Nephron progenitor cell (in vitro differentiated cells): ENCODE measurements at places on chromosomes 5 and 9.

GRCh38 chr9:136791516-136792276 is 552 bp downstream of the TMEM141 start:
- no peaks in the 10 kb centered on the region for H3K36me3 ChIP-seq
- H3K4me1 ChIP-seq = peaks cover 64% of the 10 kb centered on the region
- DNase-seq = peak; percentile 67

DNA sequence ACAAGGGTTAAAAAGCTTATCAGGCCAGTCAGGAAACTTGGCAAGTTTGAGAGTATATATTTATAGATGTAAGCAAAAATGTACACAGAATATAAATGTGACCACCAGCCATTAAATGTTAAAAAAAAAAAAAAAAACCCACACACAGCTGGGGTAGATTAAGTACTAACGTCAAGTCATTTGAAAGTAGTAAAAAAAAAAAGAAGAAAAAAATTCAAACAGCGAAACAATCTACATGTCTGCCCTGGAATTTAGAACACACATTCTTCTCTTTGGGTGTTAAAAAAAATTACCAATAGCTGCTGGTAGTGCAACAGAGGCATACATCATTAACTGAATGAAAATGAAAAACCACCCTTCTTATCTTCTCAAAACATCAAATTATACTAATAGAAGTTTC is 269.7 kb downstream of the MLLT3 start:
- H3K4me3 ChIP-seq = no peak overlapping the region
- DNase-seq = no peak
- H3K36me3 ChIP-seq = peaks cover 70% of the 10 kb centered on the region
- H3K27me3 ChIP-seq = no peaks in the 10 kb centered on the region
- peaks cover 61% of the 10 kb centered on the region for H3K4me1 ChIP-seq

- H3K4me3 ChIP-seq = no peak overlapping the region
These were observed 46.5 kb downstream of the POLK start for GRCh38 chr5:75558221-75558620.

- no peak overlapping the region for H3K27ac ChIP-seq
- H3K36me3 ChIP-seq = peaks cover 68% of the 10 kb centered on the region
- no peak for DNase-seq
- H3K27me3 ChIP-seq = peaks cover 5% of the 10 kb centered on the region
- peaks cover 7% of the 10 kb centered on the region for H3K4me1 ChIP-seq
These were observed 112.4 kb upstream of the CTSL start for GRCh38 chr9:87613265-87614111.

- peaks cover 4% of the 10 kb centered on the region for H3K27me3 ChIP-seq
- H3K4me3 ChIP-seq = no peak overlapping the region
- no peak for DNase-seq
- H3K36me3 ChIP-seq = peaks cover 38% of the 10 kb centered on the region
These were observed 19.9 kb upstream of the GLIPR2 start for GRCh38 chr9:36116593-36116992.

DNA sequence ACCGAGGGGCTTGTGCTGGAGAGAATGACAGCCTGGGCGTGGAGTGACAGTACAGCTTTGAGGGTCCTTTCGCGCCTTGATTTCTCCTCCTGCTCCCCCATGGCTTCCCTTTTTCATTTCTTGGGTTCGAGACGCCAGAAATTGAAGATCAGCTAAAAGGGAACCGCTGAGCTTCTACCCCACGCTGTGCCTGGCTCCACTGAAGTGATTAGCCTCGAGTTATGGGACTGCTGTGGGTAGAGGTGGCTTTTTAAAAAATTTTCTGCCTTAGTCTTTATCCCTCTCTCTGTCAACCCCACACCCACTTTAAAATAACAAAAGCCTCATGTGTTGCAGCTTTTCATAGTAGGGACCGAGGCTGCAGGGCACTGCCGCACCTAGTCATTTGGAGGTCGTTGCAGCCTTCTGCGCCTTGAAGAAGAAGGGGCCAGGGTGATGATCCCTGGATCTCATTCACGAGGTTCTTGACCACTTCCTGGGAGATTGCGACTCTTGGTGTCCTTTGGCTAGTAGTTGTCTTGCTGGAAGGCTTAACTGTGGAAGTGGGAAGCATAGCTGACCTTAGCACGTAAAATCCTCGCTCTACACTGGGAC is 603 bp downstream of the PPIP5K2 start:
- H3K27me3 ChIP-seq = no peaks in the 10 kb centered on the region
- H3K27ac ChIP-seq = peak overlapping the region; percentile 100
- H3K4me3 ChIP-seq = peak overlapping the region; percentile 98

DNA sequence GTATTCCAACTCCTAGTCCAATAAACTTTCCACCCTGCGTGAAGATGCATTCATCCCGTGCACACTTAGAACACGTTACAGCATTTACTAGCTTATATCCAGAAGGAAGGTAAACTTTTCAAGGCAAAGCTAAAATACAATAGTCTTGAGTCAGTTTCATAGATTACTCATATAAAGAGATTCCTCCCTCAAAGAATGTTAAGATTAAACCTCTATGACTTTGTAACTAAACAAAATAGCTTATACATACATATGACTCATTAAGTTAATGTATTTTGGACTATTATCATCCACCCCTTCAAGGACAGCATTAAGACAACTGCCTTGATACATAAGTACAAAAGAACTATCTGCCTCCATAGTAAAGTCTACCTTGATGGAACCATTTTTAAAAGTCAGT is 36.1 kb downstream of the TLE1 start:
- no peak for DNase-seq
- no peak overlapping the region for H3K27ac ChIP-seq
- peaks cover 4% of the 10 kb centered on the region for H3K27me3 ChIP-seq

DNA sequence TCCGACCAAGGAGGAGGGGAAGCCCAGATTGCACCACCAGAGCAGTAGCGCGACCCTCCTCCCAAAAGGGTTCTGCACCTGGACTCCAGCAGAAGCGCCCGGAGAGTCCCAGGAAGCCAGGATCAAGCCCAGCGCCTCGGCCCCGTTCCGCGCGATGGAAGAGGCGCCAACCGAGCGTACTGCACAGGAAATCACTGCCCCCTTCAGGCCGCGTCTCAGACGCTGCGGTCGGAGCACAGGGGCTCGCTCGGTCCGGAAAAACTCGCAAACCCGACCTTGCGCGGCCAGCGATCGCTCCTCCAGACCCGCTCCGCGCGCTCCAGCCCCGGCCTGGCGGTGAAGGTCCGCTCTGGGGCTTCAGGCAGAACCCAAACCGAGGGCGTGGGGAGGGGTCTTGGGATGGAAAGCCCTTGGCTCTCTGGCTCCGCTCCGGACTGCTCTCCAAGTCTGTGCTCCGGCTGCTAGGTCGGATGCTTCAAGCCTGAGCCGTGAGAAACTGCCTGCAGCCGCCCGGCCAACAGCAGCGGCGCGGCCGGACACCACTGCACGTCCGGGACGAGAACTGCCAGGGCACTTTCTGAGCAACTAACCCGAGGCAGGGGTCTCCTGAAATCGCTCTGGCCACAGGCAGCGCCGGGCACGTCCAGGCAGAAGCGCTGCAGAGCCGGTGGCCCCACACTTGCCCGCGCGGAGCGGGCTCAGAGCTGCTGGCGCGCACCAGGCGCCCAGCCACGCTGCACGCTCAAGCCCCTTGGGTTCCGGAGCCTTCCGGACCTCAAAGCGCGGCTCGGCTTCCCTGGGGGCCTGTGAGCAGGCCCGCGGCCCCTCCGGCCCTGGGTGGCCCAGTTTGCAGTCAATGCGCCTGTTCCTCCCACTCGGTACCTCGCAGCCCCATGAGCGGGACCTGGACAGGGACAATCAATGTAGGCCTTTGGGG is 1.3 kb downstream of the GABBR2 start:
- H3K4me3 ChIP-seq = peak overlapping the region; percentile 67
- peaks cover 86% of the 10 kb centered on the region for H3K27me3 ChIP-seq
- H3K4me1 ChIP-seq = peaks cover 7% of the 10 kb centered on the region

GRCh38 chr9:68974431-68974830 is 39.5 kb downstream of the PRKACG start:
- H3K27me3 ChIP-seq = peaks cover 6% of the 10 kb centered on the region
- H3K4me1 ChIP-seq = peaks cover 14% of the 10 kb centered on the region
- peaks cover 28% of the 10 kb centered on the region for H3K36me3 ChIP-seq
- no peak overlapping the region for H3K4me3 ChIP-seq

DNA sequence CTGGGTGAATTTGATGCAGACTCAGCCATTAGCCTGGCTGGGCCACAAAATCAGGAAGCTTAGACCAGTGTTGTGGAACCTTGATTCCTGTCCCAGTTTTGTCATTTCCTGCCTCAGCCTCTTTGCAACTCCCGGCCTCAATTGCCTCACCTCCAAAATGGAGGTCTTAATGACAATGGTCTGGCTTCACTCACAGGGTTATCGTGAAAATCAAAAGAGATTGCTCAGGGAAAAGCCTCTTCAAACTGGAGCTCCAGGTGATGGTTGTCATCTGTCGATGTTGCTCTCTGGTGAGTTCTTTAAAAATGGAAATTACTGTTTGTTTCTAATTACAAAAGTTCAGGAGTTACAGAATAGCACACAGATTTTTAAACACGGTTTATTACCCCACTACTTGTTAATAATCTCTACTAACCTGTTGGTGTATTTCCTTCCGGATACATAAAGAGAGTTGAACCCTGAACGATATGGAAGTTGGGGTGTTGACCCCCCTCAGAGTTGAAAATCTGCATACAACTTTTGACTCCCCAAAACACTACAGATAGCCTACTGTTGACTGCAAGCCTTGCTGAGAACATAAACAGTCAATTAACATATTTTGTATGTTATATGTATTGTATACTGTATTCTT is 109.9 kb upstream of the CPEB4 start:
- H3K27ac ChIP-seq = no peak overlapping the region
- peaks cover 28% of the 10 kb centered on the region for H3K27me3 ChIP-seq
- DNase-seq = no peak
- H3K4me3 ChIP-seq = no peak overlapping the region
- H3K36me3 ChIP-seq = no peaks in the 10 kb centered on the region

DNA sequence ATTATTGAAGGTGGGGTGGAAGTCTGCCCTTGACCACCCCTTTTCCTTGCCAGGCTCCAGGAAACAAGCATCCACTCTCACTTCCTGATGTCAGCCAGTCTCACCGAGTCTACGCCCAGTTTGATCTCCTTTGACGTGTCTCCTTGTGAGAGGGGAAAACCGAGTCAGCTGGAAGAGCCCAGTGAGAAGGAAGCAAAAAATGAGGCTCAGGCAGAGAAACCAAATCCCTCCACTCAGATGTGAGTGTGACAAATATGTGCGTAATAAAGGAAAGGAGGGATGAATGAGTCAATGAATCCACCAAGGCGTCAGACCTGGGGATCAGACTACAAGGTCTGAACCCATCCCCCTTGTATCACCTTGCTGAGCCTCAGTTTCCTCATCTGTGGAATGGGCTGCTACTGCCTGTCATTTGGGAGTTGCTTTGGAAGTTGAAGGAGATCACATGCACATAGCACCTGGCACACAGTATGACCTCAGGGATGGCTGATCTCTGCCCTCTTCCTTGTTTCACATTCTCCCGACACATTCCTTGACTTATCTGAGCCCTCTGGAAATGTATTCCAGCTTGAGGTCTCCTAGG is 61.3 kb upstream of the XPA start:
- no peaks in the 10 kb centered on the region for H3K36me3 ChIP-seq
- H3K27ac ChIP-seq = no peak overlapping the region
- H3K27me3 ChIP-seq = peaks cover 64% of the 10 kb centered on the region

GRCh38 chr9:84731696-84732095 is 62.2 kb downstream of the NTRK2 start:
- no peak overlapping the region for H3K27ac ChIP-seq
- peaks cover 39% of the 10 kb centered on the region for H3K36me3 ChIP-seq
- H3K4me3 ChIP-seq = no peak overlapping the region

GRCh38 chr5:178074266-178074952 is 38.9 kb upstream of the N4BP3 start:
- H3K4me3 ChIP-seq = no peak overlapping the region
- H3K27me3 ChIP-seq = peaks cover 7% of the 10 kb centered on the region
- no peaks in the 10 kb centered on the region for H3K36me3 ChIP-seq
- no peak overlapping the region for H3K27ac ChIP-seq
- H3K4me1 ChIP-seq = peaks cover 5% of the 10 kb centered on the region
- no peak for DNase-seq

- H3K27me3 ChIP-seq = peaks cover 97% of the 10 kb centered on the region
- no peaks in the 10 kb centered on the region for H3K36me3 ChIP-seq
These were observed 1.6 kb downstream of the TSLP start for GRCh38 chr5:111072949-111073682.

DNA sequence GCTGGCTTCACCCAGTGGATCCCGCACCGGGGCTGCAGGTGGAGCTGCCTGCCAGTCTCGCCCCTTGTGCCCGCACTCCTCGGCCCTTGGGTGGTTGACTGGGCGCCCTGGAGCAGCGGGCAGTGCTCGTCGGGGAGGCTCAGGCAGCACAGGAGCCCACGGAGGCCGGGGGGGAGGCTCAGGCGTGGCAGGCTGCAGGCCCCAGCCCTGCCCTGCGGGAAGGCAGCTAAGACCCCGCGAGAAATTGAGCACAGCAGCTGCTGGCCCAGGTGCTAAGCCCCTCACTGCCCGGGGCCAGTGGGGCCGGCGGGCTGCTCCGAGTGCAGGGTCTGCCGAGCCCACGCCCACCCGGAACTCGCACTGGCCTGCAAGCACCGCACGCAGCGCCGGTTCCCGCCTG is 3.7 kb upstream of the ADAMTS6 start:
- no peaks in the 10 kb centered on the region for H3K27me3 ChIP-seq
- DNase-seq = no peak
- peaks cover 21% of the 10 kb centered on the region for H3K4me1 ChIP-seq

- no peak for DNase-seq
- no peaks in the 10 kb centered on the region for H3K4me1 ChIP-seq
- H3K4me3 ChIP-seq = no peak overlapping the region
These were observed 649.0 kb downstream of the PTPRD start for GRCh38 chr9:9963841-9964240.

- no peak for DNase-seq
- H3K27me3 ChIP-seq = peaks cover 6% of the 10 kb centered on the region
- H3K36me3 ChIP-seq = no peaks in the 10 kb centered on the region
- H3K4me1 ChIP-seq = peaks cover 13% of the 10 kb centered on the region
These were observed 421.7 kb downstream of the CDK5RAP2 start for GRCh38 chr9:120158221-120158620.

- H3K36me3 ChIP-seq = peaks cover 24% of the 10 kb centered on the region
- DNase-seq = no peak
- H3K4me3 ChIP-seq = no peak overlapping the region
- peaks cover 30% of the 10 kb centered on the region for H3K4me1 ChIP-seq
- no peaks in the 10 kb centered on the region for H3K27me3 ChIP-seq
These were observed 41.9 kb downstream of the TNFAIP8 start for GRCh38 chr5:119397518-119398380.

DNA sequence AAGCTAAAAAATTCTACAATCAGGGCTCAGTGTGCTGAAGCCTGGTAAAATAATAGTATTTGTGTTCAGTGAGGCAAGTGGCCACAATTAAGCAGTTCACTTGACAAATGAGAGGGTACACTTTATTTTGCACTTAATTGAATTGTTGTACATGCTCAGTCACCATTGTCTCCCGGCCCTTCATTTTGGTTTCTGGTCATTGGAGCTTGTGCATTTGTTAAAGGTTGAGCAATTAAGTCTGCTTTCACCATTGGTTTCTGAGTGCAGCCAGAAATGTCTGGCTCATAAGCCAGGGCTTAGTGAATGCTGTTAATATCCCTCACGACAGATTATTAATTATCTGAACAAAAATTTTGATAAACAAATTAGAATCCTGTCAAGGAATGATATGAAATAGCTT is 89.6 kb downstream of the PRDM6 start:
- peaks cover 14% of the 10 kb centered on the region for H3K4me1 ChIP-seq
- DNase-seq = no peak
- H3K27ac ChIP-seq = no peak overlapping the region
- no peak overlapping the region for H3K4me3 ChIP-seq
- H3K36me3 ChIP-seq = no peaks in the 10 kb centered on the region
